Fibroblast of skin of left biceps (primary cell): ENCODE measurements at places on chromosomes 1 and 21.
A peak's percentile ranks its signal among the peaks of the same experiment; 100 is the strongest.

DNA sequence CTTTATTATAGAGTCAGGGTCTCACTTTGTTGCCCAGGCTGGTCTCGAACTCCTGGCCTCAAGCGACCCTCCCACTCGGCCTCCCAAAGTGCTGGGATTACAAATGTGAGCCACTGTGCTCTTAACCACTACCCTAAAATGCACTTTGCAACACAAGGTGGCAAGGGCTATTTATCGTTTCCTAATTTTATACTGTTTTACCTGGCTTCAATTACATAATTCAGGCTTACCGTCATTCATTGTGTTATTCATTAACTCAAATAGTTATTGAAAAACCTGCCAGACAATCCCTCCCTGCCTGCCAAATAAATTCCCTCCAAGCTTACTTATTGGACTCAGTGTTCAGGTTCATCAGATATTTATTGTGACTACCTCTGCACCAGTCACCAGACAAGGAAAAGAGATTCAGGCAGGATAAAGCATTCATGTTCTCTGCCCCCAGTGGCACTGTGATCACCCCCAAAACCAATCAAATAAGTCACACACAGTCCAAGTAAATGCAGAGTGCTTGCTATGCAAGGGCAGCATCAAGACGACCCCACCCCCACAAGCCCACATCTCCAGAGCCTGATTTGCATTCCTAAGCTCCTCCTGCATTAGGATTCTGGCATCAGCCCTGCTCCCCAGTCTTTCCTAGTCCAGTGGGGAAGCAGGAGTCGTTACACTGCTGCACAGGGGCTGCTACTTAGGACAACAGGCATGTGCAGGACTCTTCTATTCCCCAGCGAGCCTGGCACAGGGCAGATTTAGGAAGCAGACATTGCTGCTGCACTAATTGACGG lies 8.1 kb downstream of the PAQR7 start:
- DNase-seq = no peak

DNA sequence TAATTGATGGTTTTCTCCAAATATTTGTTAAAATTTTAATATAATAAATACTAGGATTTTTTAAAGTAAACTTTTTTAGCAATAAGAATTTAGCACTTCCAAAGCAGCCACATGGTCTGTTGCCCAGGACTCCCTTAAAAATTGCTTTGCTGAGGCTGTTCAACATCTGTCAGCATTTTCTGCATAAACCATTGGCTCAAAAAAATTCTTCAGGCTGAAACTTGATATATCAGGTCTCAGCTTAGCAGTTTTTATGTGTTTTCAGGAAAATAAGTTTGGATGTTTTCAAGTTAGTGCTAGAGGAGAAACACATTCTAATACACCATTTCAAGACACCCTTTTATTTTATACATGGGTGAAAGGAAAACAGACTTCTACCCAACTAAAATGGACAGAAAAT lies 69.1 kb upstream of the C1orf105 start:
- DNase-seq = peak; percentile 51

GRCh38 chr21:31484219-31484618 lies 140.2 kb upstream of the TIAM1 start:
- no peak for DNase-seq

DNA sequence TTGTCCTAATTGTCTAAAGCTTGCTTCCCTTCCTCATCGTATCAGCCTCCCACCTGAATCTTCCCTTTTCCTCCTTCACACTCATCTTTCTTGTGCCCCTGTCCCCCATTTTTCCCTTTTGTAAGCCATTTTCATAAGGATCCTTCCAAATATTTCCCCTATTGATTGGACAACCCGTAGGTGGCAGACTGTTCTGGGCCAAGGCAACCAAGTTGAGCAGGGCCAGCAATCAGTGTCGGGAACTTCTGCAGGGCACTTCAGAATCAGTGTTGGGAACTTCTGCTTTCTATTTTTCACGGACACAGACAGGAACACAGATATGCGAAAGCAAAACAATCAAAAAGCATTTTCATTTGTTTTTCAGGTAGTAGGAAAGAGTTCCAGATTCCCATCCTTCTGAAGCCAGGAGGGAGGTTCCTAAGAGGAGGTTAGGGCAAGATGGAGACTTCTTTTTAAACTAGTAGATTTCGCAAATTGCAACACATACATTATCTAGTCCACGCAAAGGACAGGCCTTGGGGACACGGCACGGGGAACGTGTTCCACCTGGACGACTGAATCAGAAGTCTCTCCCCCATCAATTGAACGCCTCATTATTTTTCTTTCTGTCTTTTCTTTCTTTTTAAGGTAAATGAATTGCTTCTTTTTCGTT lies 691 bp upstream of the MPZL1 start:
- DNase-seq = no peak

DNA sequence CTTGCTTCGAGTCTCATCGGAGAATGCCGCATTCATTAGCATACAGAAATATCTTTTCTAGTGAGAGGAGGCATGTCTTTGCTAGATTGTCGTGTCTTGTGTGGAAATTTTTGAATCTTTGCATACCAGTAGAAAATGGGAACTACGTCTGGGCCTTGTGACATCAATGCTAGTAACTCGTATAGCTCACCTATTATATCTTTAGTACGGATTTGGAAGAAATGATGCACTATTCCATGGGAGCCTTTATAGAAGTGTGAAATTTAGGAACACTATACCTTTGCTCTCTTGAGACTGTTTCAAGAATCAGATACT lies 835 bp downstream of the UHMK1 start:
- no peak for DNase-seq

DNA sequence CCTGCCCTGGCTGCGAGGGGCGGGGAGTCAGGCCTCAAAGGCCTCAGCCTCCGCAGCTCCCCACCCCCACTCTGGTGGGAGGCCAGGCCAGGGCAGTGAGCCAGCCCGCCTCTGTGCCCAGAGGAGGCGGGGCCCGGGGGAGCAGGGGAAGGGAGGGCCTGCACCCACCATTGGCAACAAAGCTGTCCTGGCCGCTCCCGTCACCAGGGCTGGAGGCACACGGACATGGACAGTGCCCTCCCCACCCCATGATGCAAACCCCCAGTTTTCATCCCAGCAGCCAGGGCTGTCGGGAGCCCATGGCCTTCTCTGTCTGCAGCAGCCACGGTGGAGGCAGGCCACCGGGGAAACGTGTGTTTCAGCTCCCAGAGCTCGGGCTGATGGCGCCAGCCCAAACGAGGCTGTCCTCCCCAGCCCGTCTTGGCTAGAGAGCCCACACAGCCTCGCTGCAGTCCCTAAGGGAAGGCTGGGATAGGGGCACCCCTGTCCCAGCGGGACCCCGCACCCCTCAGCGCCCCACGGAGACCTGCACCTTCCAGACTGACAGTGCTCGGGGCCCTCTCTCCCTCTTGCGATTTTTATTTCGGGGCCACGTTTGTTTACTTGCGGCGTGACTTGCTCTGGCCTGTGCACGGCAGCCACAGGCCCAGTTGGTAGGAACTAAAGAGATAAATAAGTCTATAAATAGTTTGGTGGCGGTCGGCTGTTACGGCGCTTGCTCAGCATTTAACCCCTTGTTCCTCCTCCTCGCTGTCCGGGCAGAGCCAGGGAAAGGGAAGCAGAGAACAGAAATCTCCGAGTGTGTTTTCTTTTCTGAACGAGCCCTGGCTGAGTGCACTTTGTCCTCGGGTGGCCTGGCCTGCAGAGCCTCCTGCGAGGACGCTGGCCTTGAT lies 101.8 kb downstream of the PRDM16 start:
- DNase-seq = no peak

- DNase-seq = no peak
Observed at GRCh38 chr1:54115520-54115919, 37.3 kb downstream of the CDCP2 start.
